ENCODE measurements at places on chromosomes 11 and 22.

DNA sequence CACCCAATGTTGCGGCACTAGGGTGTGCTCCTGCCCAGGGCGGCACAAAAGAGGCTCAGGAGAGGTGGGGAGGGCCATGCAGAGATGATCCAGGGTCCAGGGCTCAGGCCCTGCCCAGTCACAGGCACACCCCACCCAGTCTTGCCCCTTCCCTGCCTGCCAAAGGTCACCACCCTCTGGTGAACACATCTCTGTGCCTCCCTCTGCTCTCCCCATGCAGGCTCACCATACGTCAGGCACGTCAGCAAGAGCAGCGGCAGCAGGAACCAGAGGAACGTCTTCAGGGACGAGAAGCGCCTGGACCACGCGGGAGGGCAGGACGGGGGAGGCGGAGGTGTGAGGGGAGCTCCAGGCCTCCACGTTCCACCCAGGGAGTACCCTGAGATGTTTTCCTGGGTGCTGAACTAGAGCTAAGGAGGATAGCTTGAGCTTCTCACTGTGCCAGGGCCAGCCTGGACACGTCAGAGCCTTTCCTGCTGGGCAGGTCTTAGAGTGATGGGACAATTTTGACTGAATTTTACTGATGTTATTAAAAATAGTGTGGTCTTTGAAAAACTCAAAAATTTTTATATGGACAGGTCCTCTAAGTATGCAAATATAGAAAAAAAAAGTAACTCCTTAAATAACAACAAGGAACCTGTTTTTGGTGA is 7.2 kb downstream of the SUN2 start:
- DNase-seq = no peak

DNA sequence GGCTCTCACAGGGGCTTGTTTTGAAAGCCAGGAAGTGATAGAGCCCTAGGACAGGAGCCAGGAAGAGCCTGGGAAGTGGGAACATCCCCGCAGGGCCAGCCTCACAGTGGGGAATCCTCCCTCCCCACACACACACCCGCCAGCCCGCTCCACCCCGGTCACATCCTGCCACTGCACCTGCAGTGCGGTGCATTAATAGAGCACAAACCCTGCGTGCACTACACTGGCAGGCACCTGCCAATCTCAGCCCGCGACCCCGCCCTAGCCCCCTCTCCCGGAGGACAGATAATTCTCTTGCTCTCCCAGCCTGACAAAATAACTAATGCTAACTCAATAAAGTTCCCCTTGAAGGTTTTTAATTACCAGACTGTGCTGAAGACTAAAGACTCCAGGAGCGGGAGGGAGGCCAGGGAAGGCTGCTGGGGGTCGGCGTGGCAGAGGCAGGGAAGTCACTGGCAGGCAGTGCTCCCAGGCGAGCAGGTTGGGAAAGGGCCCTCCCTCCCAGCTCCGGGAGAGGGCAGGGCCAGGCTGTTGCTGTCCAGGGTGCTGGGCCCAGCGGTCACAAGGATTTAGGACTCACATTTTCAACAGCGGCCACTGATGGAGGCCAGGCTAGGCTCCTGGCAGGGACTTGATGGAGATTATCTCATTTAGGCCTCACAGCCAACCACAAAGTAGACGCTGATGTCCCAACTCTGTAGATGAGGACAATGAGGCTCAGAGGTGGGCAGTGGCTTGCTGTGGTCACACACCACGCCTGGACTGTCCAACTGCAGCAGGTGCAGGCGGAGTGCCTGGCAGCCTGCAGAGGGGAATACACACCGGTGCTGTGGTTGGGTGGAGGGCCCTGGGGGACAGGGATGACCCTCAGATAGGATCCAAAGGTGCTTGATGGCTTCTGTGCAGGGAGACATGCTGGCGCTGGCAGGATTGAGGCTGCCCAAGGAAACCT is 23.9 kb upstream of the TCF20 start:
- no peak for DNase-seq

GRCh38 chr22:36729321-36729720 is 25.8 kb upstream of the CACNG2 start:
- DNase-seq = no peak

GRCh38 chr11:46426233-46426991 is 34.8 kb upstream of the CHRM4 start:
- no peak for DNase-seq

- no peak for DNase-seq
These were observed 78.0 kb downstream of the RCN1 start for GRCh38 chr11:32168924-32169323.

DNA sequence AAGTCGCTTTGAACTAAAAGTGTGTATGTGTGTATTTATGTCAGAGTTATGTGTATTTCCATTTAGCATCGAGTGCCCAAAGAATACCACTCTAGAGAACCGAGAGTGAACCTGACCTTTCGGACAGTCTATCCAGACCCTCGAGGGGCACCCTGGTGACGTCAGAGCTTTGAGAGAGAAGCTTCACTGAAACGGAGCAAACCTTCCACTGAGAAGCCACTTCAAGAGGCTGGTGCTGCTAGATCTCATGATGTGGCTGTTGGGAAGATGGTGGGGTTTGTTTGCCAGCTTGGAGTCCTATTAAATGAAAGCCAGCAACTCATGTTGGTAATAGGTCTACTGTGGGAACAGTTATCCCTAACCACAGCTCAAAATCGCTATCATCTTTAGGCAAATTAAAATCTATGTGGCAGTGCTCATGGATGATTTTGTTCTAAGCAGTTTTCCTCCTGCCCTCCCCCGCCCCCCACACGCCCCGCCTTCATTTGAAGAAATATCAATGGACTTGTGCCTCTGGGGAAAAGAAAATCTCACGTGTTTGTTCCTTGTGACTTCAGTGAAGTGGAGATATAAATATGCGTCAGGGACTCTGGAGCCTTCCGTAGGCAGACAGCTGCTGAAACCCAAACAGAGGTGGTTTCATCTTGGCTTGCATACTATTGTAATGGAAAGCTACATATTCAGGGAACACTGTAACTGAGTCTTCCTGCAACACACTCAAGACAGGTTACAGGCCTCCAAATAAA is 22.4 kb upstream of the C11orf96 start:
- DNase-seq = no peak

- DNase-seq = no peak
These were observed 987 bp upstream of the GRIK4 start for GRCh38 chr11:120510406-120511115.

DNA sequence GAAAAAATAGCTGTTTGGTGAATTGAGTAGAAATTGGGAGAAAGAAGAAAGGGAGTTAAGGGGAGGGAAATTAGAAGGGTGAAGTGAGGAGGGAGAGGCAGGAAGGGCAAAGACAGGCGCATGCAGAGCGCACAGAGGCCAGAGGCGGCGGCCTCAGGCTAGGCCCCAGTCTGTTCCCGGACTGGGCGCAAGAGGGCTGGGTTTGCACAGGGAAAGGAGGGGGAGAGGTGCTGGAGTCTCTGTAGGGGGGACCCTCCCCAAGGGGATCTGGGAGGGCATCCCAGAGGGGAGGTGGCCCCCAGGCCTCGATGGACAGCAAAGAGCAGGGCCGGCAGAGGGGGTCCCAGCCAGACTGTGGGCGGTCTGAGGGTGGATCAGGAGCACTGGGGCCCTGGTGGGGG is 1.3 kb upstream of the FLRT1 start:
- no peak for DNase-seq

GRCh38 chr22:20319041-20319744 is 667 bp downstream of the DGCR6L start:
- DNase-seq = no peak

- DNase-seq = no peak
These were observed 88.0 kb downstream of the ZBTB16 start for GRCh38 chr11:114147375-114148012.

GRCh38 chr11:123292647-123293046 is 97.6 kb upstream of the CLMP start:
- DNase-seq = no peak

All from hippocampal formation (tissue), 2 donors.